ENCODE measurements at places on chromosomes 2 and 18.

DNA sequence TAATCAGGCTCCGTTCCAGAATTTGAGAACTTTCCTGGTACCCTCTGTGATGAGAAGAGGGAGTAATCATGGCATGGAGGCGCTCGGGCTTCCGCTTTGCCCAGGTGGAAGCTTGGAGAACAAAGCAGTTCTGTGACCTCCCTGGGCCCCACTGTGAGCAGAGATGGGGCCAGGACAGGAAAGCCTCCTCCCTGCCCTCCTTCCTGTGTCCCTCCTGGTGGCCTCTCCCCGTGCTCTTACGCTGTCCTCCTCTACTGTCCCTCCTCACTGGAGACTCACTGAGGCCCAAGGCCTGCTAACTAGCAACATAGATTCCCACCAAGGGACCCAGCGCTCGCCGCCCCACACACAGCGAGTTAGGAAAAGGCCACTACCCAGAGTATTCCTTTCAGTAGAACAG is 119.8 kb downstream of the MAPK4 start:
- no peak for DNase-seq

- peak; percentile 98 for DNase-seq
These were observed 45.6 kb downstream of the RAMP1 start for GRCh38 chr2:237904831-237905599.

DNA sequence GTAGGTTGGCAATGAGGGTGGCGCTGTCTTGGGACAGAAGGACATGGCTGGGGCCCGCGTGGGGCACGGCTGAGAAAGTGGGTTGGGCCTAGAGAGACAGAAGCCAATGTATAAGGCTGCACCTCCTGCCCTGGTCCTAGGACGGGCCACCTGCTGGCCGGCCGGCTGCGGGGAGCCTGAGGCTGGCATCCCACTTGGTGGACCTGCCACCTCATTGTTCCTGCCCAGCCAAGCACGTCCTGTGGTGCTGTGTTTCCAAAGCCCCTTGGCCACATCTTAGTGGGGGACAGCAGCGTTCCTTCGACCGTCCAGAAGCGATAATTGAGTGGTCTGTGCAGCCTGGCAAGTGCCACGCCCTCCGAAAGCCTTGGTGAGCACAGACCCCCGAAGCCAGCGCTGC is 223.9 kb downstream of the LDLRAD4 start:
- DNase-seq: no peak

- DNase-seq: no peak
These were observed 185.5 kb upstream of the FN1 start for GRCh38 chr2:215621381-215621780.

DNA sequence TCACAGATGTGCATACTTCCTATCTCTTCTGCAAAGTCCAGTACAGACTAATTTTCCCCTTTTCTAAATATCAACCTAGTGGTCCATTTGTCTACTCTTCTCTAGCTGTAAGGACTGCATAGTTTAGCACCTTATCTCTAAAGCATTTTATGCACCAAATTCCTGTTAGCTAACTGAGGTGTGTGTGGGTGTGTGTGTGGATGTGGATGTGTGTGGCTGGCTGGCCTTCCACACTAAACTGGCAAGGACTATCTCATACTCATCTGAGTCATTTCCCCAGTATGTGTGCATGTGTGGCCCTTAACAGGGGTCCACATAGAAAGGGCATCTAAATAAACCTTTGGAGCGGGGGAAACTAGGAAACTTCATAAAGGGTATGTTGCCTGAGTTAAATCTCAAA is 139.6 kb downstream of the TTC32 start:
- no peak for DNase-seq

- no peak for DNase-seq
These were observed 12.0 kb upstream of the GCFC2 start for GRCh38 chr2:75722687-75723086.

DNA sequence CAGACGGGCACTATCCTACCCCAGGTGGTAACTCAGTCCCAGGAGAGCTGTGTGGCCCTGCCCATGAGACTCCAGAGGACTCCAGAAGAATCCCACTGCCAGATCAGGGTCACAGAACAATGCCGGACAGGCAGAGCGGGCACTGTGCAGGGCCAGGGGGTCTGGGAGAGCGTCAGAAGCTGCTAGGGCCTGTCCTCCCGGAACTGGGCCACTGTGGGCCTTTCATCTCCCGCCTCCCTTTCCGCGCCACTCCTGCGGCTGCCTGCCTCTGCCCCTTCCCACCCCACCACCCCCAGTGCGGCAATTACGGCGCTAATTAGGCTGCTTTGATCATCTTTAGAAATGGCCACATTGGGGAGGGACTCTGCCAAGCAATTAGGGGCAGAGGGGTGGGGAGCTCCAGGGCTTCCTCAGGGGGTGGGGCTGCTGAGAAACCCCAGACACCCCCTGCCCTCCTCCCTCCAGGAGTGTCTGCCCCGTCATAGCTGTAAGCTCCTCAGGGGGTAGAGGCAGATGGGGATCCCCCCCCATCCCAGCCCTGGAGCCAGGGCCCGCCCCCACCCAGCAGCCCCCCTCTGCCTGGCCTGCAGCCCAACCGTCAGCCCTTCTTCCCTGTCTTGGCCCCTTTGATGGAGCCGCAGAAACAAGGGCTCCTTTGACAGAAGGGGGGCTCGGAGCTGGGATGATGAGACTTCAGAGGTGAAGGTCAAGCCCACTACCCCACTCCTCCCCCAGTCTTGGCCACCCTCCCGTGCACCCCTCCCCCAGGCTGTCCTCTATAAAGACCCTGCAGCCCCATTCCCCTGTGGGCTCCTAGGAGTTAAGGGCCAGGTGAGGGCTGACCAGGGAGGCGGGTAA is at the start of gene PRSS56:
TSS of gene PRSS56 (plus strand) at position 808 of the 858 bp plus-strand sequence. CDS start 211 bp downstream, outside the sequence.
- no peak for DNase-seq

GRCh38 chr2:91975130-91975491 is 2896.1 kb upstream of the TEKT4 start:
- DNase-seq: no peak

GRCh38 chr18:13217466-13217961 is 1.0 kb upstream of the LDLRAD4 start:
- peak; percentile 66 for DNase-seq

DNA sequence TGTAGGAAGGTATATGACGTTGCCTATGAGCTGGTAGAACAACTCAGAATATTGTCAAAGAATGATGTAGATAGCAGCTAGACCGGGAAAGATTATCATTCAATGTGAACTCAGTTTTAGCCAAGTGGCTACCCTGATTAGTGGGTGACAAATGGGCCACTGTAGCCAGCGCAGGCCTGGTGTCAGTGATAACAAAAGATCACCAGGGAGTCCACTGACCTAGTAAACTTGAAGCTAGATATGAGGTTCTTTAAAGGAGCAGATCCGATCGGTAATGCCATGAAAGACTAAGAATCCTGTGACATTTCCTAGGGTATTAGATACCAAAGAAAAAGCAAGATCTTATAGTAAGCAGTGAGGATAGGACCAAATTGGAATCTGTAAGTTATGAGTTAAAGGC is 180.9 kb downstream of the GCA start:
- DNase-seq: no peak

GRCh38 chr2:26000561-26001082 is 18.3 kb upstream of the KIF3C start:
- DNase-seq: peak; percentile 93

DNA sequence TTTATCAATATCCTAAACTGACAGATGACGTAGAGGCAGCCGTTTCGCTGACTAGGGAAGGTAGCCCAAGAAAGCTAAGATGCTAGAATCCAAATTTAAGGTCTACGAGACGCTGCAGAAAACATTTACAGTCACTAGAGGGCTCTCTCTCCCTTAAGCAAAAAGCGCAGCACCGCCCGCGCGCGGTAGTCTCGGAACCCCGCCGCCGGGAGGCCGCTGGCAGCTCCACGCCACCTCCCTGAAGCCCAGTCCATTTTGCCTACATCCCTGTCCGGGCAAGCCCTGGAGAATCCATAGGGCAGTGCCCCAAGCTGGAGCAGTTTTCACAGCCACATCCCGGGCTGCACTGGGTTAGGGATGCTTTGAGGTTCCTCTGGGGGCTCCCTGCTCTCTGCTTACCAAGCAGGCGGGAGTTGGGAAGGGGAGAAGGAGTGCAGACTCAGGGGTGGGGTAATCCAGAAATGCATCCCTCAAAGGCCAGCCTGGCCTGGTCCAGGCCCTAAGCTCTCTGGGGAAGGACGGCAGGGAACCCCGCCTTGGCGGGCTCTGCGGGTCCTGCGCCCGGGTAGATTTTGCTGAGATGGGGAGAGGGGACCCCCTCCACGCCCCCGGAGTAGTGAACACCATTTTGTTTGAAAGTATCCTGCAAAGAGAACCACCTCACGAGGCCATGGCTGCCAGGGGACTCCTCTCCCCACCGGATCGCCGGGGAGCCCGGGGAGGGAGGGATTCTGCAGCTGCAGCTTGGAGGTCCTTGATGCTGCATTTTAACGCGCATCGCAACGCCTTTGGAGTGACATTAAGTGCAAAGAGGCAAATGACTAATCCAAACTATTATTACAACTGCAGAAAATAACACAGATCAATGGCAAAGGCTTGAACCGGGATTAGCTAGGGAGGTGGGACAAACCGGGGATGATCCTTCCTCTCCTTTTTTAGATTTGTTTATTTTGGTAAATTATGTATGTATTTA is 1.3 kb upstream of the DPYSL5 start:
- DNase-seq: peak; percentile 81

DNA sequence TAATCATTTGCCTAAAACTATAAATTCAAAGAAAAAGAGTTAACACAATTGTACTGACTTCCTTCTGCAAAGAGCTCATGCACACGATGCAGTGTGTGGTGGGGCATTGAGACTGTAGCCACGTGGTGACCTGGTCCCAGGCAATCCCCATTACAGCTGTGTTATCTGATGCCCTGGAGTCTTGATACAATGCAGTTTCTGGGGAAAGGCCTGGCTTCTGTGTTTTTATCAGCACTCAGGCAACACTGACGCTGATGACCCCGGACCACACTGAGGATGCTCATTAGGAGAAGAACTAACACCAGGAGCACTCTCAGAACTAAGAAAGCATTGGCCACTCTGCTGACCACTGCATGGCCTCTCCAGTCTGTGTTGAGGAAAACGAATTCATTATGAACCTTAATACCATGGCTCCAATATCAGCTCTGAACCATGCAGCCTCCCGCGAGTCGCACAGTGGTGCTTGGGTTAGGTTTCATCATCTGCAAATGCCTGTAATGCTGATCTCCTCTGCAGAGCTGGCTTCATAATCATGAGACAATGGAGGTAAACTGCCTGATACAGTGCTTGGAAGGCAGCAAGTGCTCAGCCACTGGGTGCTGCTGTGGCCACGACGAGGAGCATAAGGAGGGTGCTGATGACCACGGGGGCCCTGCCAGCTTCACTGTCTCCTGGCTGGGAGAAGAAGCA is 218.5 kb downstream of the MYT1L start:
- DNase-seq: no peak

DNA sequence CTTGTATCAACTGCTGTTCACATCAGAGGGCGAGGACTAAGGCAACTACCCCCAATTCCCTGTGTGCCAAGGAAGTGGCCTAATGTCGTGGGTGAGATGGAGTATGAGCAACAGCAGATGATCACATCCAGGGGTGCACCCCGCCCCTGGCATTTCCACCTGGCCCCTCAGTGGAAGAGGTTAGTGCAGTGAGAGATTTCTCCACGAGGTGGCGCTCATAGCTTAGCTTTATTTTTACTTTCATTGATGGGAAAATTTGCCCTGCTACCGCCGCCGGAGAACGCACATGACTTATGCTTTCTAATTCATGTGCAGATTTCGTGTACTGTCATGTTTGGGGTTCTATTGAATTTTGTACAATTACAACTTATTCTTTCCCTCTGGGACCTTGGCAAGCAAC is 470.6 kb upstream of the MEX3C start:
- peak; percentile 51 for DNase-seq

DNA sequence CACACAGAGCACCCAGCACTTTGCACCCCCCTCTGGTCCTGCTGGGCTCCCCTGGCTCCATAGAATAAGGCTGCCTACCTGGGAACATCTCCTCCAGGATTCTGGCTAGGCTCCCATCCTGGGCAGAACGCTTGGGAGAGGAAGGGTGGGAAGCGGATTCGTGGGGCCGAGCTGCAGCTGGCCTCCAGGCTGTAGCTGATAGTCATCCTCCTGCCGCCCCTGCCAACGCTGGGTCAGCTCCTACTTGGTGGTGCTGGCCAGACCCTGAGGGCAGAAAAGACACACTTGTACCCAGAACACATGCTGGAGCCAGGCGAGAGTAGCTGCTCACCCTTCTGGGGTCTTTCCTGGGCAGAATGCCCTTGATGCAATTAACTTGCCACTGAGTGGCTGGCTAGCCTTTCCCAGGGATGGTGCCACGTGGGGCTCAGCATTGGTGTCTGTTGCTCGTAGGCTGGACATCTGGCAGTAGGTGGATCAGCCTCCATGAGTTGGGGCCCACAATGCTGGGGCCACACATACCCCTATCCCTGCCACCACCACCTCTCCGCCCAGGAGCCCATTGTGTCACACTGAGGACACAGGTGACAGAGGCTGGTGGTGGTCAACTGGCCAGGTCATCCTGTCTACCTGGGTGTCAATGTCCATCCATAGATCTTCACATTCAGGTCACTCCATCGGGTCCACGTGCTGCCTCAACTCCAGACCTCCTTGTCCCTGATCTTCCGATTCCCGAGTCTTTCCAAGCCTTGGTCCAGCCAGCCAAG is 112.8 kb downstream of the NDUFA10 start:
- DNase-seq: no peak

Measured in inflammatory macrophage (primary cell).